Germinal center (tissue), 1 donor: ENCODE measurements at places on chromosomes 2 and 18.

DNA sequence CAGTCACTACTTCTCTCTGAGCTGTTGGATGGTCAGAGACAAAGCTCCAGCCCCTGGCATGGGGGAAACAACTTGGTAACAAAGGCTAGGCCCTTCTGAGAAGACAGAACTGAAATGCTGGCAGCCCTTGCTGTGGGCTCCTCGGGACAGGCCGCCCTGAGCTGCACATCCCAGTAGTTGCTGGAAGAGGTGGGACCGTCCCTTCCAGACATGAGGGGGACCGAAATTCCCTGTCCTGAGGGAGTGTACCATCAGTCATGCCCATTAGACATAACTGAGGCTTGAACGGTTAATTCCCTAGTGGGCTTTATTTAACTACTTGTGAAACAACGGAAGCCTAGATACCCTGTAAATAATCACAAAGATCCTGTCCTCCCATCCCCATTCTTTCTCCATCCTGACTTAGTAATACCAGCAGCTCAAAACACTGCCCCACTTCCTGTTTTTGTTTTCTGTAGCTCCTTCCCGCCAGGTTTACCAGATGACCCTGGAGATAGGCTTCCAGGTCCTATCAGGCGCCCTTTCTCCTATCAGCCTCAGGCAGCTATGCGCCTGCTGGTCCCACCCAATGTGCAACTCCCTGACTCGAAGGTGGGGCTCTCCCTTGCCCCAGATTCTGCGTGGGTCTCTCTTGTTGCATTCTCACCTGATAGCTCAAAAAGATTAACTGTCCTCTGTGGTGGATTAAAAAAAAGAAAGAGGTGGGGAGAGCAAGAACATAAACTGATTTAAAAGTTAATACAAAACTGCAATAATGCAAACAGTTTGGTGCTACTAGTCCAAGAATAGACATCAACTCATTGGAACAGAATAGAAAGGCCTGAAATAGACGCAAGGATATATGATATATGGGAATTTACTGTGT is 37.0 kb upstream of the NT5DC4 start:
- no peak for DNase-seq

- no peak for DNase-seq
Measured at GRCh38 chr2:26530696-26531095, 52.8 kb upstream of the OTOF start.

- DNase-seq, result no peak
Measured at GRCh38 chr2:133644846-133645245, 76.6 kb upstream of the NCKAP5 start.

- no peak for DNase-seq
Measured at GRCh38 chr18:39062426-39062825, 1496.8 kb upstream of the CELF4 start.

DNA sequence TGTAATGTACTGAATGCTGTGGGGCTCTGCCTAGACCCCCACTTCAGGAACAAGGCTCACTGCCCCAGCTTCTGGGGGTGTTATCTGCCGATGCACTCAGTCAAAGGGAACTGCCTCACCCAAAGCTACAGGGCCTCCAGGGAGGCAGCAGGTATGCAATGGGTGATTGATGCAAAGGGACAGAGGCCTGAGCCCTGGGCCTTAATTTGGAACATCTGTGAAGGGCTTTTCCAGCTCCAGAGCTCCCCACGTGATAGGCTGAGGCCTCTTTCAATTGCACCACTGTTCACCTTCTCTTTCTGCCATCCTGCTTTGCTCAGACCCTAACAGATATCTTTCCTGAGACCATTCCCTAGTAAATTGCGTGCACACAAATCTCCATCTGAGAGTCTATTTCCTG is 131.0 kb downstream of the ATL2 start:
- no peak for DNase-seq

- DNase-seq, result no peak
Measured at GRCh38 chr2:40534528-40534927, 82.6 kb upstream of the SLC8A1 start.

- peak; percentile 14 for DNase-seq
Measured at GRCh38 chr18:68660354-68661183, 54.3 kb downstream of the TMX3 start.

GRCh38 chr2:180607514-180608049 is 372.8 kb upstream of the UBE2E3 start:
- DNase-seq, result no peak

DNA sequence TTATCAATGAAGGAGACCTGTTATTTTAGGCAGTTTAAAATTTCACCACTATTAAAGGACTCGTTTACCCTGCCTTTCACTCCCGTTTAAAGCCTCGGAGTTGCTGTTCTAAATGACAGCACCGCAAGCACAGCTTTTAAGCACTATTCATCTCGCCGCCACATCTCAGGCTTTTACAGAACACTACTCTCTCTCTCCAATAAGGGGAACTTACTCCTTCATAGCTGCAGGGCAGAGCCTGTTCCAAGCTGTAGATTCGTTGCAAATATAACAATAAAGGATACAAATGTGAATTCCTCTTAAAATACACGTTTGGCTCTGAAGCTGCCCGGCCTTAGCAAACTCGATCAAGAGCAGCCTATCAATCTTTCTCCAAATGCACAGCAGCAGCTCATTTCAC is 271.8 kb downstream of the ZNF521 start:
- no peak for DNase-seq

GRCh38 chr2:153875801-153876466 is 4.2 kb downstream of the GALNT13 start:
- DNase-seq, result no peak
